ENCODE measurements at places on chromosomes 1 and 21. TPM values are rescaled to one million over a fixed set of nuclear protein-coding genes. Genes with fewer than 3 reads are reported as not detected.

DNA sequence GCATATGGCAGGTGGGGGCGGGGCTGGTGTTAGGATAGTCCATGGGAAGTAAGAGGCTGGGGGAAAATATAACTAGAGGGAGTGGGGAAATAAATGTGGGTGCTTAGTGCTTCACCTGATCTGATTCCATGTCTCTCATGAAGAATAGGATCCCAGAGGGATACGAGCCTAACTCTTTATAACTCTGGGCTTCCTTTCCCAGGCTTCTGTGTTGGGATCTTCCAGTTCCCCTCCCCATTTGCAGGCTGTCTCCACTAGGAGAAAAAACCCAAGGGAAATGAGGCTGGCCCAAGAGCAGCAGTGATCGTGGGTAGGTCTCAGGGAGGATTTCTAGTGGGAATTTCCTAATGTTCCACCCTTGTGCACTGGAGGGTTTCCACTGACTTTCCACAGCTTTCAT lies 1.6 kb downstream of the KCNJ9 start:
- no peak for DNase-seq

DNA sequence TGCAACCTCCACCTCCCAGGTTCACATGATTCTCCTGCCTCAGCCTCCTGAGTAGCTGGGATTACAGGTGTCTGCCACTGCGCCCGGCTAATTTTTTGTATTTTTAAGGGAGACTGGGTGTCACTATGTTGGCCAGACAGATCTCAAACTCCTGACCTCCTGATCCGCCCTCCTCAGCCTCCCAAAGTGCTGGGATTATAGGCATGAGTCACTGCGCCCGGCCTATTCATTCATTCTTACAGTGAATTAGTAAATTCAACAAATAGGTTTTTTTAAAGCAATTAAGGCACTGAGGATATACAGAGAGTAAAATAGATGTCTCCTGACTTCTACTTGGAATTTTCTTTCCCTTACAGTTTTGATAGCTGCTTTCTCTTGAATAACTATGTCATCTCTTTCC lies 43.5 kb downstream of the CDC42 start:
- DNase-seq = no peak

GRCh38 chr1:226565476-226565875 lies 16.9 kb downstream of the STUM start:
- DNase-seq = no peak

The KIAA1614 gene
- total RNA-seq = 1.8 TPM

DNA sequence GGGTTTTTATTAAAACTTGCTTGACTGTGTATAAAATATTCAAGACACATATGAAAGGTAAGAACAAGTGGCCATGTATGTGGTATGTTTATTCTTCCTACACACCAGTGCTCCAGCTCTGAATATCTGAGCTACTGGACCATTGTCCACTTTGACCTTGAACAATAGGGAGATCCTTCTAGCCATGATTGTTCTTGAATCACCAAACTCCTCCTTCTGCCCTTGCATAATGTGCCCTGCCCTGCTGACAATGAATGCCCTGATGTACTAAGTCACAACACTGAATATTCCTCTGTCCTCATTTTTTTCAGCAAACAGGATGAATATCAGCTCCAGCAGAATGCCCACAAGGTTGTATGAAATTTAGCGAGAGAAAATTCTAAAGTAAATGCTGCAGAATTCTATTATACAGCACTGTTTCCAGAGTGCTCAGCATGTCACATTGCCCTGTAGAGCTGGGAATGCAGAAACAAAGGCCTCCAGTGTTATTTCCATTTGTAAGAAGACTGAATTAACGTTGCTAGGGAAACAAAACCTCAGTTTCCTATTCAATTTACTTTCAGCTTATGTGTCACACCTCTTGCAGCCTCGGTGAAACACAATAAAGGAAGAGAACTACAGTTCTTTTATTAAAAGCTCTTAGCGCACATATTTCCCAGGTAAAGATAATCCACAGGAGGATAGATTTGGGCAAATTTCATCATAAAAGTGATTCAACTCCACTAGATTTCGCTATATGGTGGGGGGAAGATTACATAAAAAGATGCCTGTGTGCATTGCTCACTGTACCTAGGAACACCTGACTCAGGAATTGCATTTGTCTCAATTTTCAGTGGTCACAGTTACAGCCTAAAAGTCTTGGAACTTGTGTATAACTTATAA lies 187.4 kb upstream of the ATP1B1 start:
- no peak for DNase-seq

DNA sequence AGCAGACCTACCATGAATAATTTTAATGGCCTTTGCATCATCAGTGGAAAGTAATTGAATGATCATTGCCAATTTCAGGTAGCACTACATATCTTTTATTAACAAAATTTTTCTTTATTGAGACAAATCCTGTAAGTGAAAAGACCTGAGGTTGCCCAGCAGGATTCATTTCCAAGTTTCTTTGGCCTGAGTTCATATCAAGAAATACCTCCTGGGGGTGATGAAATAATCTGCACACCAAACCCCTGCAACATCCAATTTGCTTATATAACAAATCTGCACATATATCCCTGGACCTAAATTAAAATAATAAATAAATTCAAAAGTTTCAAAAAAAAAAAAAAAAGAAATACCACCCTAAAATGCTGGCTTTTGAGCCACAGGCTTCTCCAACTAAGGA lies 27.3 kb upstream of the ZNF281 start:
- no peak for DNase-seq

GRCh38 chr1:164726235-164726634 lies 167.3 kb downstream of the PBX1 start:
- DNase-seq = no peak

DNA sequence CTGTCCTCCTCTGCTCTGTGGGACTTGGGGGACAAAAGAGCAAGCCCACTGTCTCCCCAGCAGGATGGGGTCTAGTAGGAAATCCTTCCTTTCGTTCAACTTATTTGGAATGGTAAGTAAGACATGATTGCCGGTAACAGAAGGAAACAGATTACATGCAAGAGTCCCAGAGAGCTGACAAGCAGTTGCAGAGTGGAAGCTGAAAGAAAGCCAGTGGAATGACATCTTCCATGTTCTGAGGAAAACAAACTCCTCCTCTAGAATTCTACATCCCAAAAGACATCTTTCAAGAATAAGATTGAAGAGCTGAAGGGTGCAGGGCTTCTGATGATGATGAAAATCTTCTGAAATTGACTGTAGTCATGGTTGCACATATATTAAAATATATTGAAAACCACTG lies 619.4 kb downstream of the KIF26B start:
- DNase-seq = no peak

DNA sequence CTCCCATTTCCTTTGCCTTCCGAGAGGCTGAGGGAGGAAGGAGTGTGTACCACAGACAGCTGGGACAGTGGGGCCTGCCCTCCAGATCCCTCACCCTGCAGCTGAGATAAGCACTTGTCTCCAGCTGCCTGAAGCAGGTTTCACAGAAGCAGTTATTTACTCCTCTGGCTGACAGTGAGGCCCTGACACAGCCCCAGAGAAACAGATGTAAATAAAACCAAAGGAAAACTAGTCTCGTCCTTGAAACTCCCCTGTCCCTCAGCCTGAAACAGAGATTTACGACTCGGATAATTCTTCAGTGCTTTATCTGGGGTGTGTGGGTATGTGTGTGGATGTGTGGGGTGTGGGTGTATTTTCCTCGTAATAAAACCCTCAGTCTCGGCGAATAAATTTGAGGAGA lies 181.1 kb downstream of the IGSF21 start:
- no peak for DNase-seq

GRCh38 chr1:225655509-225656258 lies 2.8 kb upstream of the ENAH start:
- peak; percentile 91 for DNase-seq

GRCh38 chr1:181239086-181239485 lies 150.6 kb downstream of the IER5 start:
- no peak for DNase-seq

GRCh38 chr1:96524100-96524499 lies 197.5 kb upstream of the PTBP2 start:
- DNase-seq = no peak

DNA sequence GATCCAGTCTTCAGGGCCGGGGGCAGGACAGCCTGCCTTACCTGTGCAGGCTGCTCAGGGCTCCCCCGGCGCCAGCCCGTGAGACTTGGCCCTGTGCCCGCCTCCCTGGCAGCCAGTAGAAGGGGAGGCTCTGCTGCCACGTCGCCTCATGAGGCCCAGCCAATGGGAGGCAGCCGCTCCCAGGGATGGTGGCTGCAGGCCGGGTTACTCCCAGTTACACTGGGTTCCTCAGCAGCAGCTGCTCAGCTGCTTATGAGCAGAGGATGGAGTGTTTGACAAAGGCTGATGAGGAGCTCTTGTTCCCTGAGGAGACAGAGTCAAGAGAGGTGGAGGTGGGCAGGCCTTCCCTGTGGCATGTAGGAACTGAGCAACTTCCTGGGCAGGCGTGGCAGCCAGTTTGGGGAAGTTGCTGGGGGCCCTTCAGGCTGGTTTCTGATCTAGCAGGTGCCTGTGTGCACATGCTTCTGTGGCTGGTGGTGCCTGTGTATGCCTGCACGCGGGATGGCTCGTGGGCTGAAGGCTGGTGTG lies 5.5 kb downstream of the MFSD2A start:
- DNase-seq = no peak

The SELENOF gene
- total RNA-seq = 187 TPM

The TBX15 gene
- 0.04 TPM for total RNA-seq

The CBS gene
- 53.9 TPM for total RNA-seq

Data from pulmonary artery endothelial cell (primary cell).